NCI-H1048 (cell line): ENCODE measurements at places on chromosomes 3 and 15.

DNA sequence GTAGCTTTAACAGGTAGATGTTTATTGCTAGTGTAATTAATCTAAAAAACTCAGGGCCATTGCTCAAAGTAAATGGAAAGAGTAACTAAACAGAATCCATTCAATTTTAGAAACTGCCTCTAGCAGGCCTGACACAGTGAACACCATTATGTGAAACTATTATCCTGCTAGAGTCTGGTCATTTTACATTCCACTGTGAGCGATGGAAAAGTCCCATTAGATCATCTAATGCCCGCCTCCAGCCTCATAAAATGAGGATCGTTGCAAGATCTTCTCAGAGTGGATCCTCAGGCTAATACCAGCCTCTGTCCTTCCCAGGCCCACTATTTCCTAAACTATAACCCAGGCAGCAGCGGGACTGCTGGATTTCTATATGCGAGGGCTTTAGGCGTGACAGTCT lies 107.7 kb downstream of the WDR76 start:
- DNase-seq = no peak

GRCh38 chr3:152269056-152269830 lies 514 bp downstream of the MBNL1 start:
- no peak for DNase-seq

DNA sequence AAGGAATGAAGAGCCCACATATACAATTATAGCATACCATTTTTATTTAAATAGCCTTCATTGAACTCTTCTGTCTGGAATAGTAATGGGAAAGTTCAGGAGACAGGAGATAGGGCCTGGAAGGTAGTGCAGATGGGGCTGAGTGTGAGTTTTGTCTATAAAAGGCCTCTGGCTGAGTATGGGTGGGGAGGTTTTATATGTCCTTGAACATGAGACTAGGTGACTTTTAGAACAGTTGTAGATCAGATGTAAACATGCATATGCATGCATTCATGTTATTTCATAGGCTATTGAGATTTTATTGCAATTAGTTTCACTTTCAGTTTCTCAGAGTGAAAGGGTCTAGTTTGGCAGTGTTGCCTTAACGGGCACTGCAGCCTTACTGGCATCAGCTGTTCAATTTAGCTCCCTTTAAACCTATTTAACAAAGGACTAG lies 27.1 kb downstream of the CGGBP1 start:
- no peak for DNase-seq

- DNase-seq = no peak
Observed at GRCh38 chr3:32217339-32217738, 21.1 kb upstream of the CMTM8 start.

- DNase-seq = no peak
Observed at GRCh38 chr3:141368062-141368924, at the start of gene ZBTB38. Gene ZBTB38, plus strand, starts transcription at chr3:141368504. Its CDS starts 73,885 bp downstream, at chr3:141442389.

DNA sequence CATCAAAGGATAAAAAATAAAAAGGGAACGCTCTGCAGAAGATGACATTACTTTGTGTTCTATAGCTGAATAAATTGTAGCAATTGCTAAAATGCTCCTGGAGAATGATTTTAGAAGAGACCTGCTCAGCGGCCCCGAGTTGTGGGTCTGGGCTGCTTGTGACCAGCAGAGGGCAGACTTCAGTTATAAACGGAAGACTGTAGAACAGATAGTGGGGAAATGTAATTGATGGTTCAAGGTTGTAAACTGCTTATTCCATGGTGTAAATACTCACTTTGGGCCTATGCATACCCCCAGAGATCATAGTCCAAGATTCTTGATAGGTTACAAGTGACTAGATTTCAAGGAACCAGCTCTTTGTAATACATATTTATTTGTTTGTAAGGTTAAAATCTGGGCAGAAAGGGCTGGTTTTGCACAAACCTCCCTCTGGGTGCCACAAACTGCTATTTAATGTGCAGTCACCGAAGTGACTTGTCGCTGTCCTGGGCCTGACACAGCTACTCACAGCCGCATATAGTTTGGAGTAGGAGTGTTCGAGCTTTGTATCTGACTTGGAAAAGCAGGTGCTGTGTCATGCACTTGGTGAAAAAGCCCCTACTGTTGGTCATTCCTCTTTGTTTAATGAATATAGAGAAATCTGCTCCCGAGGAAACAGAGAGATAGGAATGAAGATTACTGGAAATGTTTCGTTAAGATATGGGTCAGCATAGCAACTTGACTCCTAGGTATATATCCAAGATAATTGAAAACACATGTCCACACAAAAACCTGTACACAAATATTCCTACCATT lies 34.7 kb upstream of the NDUFB4 start:
- peak; percentile 12 for DNase-seq

- peak; percentile 54 for DNase-seq
Observed at GRCh38 chr15:23467110-23467600, 20.1 kb upstream of the GOLGA6L2 start.

DNA sequence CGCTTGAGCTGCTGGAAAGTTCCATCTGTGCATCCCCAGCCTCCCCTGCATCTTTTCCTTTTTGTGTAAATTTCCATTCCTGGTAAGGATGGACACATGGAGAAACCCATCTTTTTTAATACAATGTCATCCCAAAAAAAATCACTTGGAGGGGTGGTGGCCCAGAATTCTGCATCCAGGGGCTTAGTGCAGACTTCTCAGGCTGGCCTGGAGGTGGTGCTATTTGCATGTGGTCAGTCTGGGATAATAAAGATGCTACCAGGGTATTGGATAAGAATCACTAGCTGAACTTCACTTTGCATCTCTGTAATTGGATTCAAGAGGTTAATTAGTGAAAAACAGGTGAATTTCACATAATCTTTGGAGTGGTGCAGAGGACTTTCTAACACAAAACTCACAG lies 1.8 kb upstream of the ZSCAN2 start:
- no peak for DNase-seq

DNA sequence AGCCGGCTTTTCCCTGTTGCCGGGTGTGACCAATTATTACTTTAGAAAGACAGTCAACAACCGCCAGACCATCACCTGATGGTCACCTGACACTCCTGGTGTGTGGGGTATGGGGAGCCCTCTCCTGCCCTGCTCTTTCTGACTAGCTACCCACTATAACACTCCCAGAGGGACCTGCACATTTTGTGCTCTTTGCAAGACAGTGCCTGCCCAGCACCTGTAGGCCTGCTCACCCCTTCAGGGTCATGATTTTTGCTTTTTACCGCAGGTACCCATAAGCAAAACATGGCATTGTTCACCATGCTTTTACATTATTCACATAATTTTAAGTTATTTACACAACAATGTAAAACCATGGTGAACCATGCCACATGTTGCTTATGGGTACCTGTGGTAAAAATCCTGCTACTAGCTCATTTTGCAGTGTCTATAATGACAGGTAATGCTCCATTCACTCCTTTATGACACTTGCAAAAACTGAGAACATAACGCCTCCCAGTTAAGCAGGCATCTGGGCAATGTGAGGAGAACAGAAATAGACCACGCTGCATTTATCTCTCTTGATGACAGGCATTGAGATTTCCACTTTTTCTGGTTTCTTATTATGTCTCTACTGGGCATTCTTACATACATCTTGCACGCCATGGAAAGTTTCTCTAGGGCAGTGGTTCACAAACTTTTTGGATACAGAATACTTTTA lies 9.9 kb downstream of the CCRL2 start:
- no peak for DNase-seq

DNA sequence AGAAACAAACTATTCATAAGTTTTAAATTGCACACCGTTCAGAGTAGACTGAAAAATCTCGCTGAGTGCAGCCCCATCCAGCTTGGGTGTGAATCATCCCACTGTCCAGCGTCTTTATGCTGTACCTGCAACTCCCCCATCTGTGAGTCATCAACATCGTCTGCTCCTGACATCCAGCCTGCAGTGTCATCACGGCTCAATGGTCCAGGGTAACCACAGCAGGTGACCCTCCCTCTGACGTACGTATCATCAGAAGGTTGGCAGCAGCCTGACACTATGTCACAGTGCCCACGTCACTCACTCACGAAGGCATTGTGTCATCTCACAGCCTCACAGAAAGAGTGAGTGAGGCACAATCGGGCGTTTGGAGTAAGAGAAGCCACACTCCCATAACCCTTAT lies 65.2 kb downstream of the TPRA1 start:
- DNase-seq = no peak

- no peak for DNase-seq
Observed at GRCh38 chr15:41775651-41776050, 1.4 kb downstream of the MAPKBP1 start.

GRCh38 chr3:190058521-190059241 lies 62.0 kb downstream of the P3H2 start:
- no peak for DNase-seq

DNA sequence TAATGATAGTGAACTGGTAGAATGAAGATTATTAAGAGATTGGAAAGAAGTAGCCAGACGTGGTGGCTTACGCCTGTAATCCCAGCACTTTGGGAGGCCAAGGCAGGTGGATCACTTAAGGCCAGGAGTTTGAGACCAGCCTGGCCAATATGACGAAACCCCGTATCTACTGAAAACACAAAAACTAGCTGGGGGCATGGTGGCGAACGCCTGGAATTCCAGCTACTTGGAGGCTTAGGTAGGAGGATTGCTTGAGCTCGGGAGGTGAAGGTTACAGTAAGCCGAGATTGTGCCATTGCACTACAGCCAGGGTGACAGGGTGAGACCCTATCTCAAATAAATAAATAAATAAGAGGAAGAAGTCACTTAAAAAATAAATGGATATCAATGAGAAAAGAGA lies 14.0 kb downstream of the USP8 start:
- no peak for DNase-seq

GRCh38 chr3:64226730-64227129 lies 1.5 kb upstream of the PRICKLE2 start:
- DNase-seq = no peak

- no peak for DNase-seq
Observed at GRCh38 chr3:113663324-113663750, 33.1 kb downstream of the USF3 start.

DNA sequence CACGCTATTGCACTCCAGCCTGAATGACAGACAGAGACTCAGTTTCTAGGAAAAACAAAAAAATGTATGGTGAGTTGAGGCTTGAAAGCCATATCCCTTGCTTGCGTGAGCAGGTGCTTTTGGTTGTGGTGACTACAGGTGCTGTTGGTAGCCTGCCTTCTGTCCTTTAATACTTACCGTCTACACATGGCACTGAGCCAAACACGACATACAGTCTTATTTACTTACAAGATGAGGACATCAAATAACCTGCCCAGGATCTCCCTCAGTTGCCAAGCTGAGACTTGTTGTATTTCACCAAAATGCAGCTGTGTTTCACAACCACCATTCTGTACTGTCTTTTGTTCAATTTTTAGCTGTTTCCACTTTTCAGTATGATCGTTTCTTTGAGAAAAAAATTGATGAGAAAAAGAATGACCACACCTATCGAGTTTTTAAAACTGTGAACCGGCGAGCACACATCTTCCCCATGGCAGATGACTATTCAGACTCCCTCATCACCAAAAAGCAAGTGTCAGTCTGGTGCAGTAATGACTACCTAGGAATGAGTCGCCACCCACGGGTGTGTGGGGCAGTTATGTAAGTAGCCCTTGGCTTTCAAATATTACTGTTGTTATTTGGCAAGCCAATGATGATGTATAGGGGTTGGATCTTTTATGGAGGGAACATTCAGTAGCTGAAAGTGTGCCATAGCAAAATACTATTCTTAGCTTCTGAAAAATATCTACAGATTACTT lies 6.5 kb downstream of the ALAS1 start:
- no peak for DNase-seq

DNA sequence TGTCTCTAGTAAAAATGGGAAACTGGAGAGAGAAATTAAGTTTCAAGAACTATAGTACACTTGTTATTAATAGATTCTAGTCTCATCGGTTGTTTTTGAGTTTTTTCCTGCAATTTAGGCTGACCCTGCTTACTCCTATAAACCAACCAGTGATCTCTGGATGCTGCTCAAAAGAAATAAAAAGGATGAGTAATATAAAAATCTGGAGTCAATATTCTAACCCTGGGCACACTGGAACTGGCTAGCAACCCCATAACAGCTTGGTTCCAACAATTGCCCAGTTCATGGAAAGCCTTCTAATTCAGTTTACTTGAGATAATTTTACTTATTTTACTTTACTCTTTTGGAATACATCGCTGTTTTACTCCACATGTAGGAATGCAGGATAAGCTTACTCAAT lies 211.6 kb downstream of the GBE1 start:
- no peak for DNase-seq

DNA sequence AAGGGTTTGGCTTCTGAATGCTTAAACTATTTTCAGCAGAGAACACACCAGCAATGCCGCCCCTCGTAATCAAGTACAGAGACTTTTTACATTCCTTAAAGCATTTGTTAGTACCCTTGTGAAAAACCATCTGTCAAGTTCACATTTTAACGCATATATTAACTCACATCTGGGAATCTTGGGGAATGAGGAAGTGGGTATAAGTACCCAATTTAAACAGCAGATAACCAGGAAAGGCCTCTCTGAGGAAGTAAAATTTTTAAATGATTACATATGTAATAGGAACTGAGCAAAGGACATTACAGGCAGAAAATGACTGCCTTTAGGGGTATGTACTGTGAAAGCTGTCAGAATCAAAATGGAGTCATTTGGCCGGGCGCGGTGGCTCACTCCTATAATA lies 12.8 kb upstream of the CFAP44 start:
- DNase-seq = no peak

DNA sequence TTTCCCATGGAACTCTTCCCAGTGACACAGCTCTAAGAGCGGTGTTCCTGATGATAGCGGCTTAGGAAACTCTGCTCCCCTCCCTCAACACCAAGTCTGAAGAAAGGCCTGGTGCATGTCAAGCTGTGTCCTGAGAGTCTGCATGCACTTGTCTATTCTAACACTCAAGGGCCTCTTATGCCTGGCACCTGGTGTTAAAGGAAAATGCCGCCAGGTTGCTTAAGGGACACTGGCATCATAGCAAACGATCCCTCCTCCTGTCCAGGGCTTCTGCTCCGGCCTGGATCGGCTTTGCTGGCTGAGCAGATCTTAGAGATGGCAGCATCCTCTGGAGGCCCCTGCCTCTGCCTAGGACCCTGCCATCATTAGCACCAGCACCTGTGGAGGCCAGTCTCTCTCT lies 121.7 kb downstream of the MEGF11 start:
- no peak for DNase-seq

DNA sequence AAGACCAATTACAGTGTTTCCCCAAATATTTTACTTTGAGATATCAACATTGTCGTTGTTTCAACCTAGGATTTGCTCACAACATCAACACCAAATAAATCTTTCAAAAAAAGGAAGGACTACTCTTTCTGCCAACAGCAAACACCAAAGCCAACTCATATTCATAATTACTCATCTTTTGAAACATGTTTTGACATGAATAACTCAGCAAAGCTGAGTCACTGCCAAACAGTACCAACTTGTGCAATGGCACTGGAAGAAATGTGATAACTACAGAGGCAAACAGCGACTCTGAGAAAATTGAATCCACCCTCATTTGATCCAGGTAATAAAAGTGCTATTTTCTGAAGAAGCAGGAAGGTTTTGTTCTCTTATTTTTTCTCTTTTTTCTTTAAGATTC lies 67.2 kb downstream of the PEX5L start:
- DNase-seq = no peak

DNA sequence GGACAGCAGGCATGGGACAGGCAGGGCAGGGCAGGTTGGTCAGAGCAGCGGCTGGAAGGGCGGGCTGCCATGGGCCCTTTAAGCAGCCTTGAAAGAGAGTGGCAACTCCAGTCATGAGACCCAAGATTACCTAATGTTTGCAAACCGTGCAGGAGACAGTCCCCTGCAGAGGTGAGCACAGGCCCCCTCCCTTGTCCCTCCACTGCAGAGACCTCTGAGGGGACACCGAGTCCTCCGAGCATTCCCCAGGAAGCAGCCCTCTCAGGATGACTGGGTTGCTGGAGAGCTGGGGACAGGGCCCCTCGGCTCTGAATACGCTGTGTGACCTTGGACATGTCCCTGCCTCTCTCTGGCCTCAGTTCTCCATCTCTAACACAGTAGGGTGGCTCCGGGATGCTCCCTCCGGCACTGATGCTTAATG lies 81.4 kb downstream of the IQSEC1 start:
- DNase-seq = no peak
